CD4-positive, alpha-beta T cell (primary cell): ENCODE measurements at places on chromosomes 6 and 20. TPM values are rescaled to one million over a fixed set of nuclear protein-coding genes. Genes with fewer than 3 reads are reported as not detected.

C20orf96 gene
- total RNA-seq, result 3.3 TPM

TRMT6 gene
- 8.1 TPM for total RNA-seq

VSX1 gene
- not detected for total RNA-seq

FAM83C gene
- total RNA-seq, result not detected

TNNC2 gene
- total RNA-seq, result 1.2 TPM

PSORS1C2 gene
- not detected for total RNA-seq

PAX1 gene
- not detected for total RNA-seq

GRCh38 chr6:12116264-12116800 is 104.2 kb downstream of the HIVEP1 start:
- no peak for DNase-seq

DNA sequence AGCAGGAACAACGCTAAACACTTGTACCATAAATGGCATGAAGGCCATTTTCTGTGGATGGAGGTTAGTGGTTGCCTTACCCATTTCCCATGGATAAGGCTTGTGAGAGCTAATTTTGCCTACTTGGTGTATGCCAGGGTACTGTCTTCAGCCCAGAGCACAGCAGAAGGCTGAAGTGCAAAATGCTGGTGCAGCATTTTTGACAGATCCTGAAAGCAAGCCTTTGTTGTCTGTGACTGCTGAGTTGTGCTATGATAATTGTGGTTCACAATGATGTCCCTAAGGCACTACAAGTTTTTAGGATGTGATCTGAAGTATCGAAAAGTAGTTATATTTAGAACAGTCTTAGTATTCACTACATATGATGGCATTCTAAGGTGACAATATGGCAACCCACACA is 14.7 kb upstream of the HMGN3 start:
- no peak for DNase-seq

DNA sequence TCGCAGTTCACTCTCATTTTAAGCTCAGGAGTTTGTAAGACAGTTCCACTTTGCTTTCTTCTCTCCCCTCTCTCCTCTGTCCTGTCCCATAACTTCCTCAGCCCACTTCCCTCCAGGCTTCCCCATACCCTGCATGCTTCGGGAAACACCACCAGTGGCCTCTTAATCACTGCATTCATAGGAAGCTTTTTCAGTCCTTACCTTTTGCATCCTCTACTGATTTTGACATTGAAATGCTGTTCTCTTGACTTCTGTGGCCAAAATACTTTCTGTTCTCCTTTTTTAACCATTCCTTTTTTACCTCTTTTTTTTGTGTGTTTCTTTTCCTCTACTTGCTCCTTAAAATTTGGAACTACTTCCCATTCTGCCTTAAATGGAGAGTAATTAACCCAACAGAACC is 69.7 kb downstream of the HIVEP1 start:
- no peak for DNase-seq

- no peak for DNase-seq
Measured at GRCh38 chr6:136117081-136117480, 133.0 kb downstream of the MTFR2 start.

GRCh38 chr20:2385026-2385425 is 4.3 kb downstream of the TGM6 start:
- no peak for DNase-seq

DNA sequence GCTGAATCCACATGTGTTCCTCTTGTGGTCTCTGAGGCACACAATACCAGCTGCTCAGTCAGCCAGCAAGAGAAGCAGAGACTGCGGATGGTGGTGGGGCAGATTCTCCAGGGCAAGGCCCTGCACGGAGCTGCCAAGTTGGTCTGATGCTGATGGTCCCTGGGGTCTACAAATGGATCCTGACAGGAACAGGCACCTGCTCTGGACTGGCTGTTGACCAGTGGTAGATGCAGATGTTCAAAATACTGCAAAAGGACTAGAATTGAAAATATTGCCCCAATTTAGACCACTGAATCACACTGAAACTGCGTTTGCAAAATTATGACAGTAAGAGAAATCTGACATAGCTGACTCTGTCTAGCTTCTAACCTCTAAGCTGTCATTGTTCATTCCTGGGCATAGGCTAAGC is 29.6 kb upstream of the TUBB2A start:
- no peak for DNase-seq

GRCh38 chr20:25160467-25160866 is 35.0 kb upstream of the ENTPD6 start:
- DNase-seq, result no peak

DNA sequence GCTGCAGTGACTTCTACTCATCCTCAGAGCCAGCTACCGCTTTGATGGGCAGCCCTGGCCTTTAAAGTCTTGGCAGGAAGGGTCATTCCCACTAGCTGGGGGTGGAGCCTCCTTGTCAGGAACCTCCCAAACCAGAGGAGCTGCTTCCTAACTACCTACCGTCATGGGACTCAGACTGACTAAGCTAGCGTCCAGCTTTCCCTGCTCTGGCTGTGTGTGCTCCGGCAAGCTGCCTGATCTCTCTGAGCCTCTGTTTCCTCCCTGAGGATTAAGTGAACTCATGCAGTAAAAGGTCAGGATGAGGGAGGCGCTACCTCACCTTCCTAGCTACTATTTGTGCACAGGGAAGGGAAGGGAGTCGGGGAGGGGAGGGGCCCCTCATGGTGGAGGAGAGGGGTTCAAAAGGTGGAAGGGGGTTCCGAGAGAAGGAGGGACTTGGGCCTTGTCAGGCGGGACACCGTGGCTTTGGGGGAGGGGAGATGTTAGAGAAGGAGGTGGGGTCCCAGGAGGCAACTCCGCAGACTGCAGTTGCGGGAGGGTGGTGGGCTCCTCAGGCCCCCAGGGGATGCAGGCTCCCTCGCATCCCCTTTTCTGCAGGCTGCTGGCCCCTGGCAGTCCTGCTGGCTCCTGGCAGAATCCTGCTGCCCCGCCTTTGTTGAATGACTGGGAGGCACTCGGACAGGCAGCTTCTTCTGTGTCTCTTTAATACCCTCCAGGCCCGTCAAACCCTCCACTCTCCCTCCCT is 9.8 kb downstream of the DUSP15 start:
- DNase-seq, result no peak

DNA sequence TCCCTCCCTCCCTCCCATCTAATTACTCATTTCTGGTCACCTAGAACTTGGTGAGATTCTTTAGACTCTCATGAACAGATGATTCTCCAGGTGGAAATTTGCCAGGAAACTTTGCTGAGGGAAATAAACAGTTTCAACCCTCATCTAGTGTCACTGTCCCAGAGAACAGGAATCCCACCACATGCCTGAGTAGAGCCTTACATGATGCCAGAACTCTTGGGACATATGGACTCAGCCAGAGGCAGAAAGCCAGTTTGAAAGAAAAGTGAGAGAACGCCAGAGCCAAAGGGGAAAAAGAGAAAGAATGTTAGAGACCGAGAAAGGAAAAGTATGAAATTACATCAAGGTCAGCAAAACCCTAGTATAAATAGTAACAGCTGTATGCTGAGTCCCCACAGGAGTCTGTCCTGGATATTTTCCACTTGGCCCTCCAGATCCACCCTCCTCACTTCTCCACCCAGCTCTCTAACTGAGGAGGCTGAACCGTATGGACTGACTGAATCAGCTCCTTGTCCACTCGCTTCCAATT is 127.5 kb upstream of the COL21A1 start:
- DNase-seq, result no peak

GRCh38 chr20:34363465-34364222 is 571 bp downstream of the ITCH start:
- no peak for DNase-seq

DNA sequence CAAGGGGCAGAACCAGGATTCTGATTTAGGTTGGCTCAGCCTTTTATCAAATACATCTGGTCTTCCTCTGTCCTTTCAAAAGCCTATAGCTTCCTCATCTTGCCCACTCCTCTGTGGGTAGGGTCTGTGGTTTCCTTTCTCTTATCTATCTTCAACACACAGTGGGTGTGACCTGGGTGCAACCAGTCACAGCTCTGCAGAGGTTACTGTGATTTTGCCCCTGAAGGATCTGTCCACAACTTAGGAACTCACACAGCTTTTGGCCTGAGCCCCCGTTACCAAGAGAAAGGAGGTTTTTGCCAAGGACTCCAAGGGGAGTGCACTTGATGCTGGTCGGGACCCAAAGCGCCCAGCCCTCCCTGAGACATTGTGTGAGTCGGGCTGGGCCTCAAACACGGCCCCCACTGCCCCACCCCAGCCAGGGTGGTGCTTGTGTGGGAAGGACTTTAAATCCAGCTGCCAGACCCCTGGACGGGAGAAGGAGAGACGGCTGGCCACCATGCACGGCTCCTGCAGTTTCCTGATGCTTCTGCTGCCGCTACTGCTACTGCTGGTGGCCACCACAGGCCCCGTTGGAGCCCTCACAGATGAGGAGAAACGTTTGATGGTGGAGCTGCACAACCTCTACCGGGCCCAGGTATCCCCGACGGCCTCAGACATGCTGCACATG is at the start of gene PI16:
TSS of gene PI16 (plus strand) at position 477 of the 670 bp plus-strand sequence. CDS start at position 500, 23 bp downstream.
- DNase-seq, result peak; percentile 29

DNA sequence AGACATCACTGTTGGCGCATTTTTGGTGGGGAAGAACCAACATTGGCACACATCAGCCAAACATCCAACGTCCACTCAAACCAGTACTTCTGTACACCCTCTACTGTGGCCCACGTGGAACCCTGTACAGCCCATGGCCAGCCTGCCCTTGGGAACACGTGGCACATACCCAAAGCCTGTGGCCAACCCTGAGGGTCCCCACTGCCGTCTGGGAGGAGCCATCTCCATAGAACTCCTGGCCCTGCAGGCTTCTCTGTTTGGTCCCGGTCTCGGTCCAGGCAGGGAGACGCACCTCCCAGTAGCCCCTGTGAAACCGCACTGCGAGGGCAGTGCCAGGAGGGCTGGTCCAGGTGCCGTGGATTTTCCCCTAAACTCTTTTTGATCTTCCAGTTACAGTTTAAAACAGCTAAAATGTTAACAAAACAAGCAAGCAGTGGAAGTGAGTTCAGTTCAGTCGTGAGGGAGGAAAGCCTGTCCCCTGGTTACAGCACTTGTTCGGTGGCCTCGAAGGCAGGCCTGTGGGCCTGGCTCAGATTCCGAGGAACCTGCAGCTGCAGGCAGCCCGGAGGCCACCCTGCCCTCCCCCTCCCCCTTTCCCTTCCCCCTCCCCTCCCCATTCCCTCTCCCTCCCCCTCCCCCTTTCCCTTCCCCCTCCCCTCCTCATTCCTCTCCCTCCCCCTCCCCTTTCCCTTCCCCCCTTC is 233.7 kb downstream of the DLL1 start:
- no peak for DNase-seq

DNA sequence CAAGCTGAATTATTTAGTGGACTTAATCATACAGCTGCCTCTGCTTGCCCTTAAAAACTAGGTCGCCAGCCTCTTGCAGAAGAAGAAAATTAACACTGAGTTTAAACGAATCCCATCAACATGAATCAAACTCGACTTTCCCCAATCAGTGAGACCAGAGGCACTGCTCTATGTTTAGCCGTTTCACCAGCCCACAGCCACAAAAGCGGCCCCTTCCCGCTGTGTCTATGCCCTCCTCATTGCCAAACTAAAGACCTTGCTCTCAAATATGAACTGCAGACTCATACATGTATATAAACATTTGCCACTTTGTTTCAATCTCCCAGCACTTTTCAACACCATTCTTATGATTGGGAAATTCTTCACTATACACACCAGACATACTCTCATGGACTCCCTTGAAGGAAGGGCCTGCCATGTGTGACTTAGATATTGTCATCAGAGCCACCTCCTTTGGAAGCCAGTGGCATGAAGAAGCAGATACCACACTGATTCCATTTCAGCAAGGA is 105.8 kb upstream of the ADGRF1 start:
- DNase-seq, result no peak

DNA sequence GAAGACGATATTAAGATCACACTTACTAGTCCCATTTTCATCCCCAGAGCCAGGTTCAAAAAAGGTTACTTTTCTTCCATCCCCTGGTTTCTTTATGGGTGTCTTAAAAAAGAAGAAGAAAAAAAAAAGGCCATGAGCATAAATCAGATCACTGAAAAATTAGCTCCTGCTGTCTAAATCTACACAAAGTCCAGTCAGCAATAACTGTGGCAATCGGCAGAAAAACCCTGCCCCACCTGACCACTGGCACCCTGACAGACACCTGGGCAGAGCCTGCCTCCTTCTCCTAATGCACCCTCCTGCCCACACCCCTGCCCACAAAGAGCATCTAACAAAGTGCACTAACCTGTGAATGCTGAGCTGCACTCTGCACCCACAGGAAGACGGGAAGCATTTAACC is 69.8 kb downstream of the STAU1 start:
- no peak for DNase-seq

DNA sequence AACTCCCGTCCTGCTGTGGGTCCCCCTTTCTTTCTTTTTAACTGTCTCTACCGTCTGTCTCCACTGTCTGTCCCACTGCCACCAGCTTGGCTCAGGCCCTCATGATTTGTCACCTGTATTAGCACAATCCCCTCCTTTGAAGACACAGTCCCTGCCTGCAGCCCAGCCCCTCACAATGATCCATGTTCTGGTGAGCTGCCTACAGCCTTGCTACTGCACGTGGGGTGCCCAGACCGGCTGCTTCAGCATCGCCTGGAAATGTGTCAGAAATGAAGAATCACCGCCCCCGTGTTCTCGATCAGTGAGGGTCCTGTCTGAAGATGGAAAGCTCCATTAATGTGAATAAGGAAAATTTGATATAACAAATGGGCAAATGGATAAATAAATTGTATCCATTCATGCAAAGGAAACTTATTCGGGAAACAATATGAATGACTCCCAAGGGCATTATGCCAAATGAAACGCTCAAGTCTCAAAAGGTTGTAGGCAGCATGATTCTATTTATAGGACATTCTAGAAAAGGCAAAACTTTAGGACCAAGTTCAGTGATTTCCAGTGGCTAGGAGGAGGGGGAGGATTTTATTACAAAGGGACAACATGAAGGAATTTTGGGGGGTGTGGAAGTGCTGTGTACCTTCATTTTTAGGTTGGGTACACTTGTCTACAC is 59.4 kb upstream of the CD83 start:
- DNase-seq, result no peak

GRCh38 chr6:146361128-146361924 is 182.3 kb upstream of the RAB32 start:
- no peak for DNase-seq

- DNase-seq, result no peak
Measured at GRCh38 chr6:43491750-43492661, 14.6 kb downstream of the TJAP1 start.

GRCh38 chr6:25497383-25498040 is 154.5 kb upstream of the SCGN start:
- no peak for DNase-seq

GRCh38 chr20:30816182-30816645 is 441.2 kb upstream of the DEFB115 start:
- no peak for DNase-seq

DNA sequence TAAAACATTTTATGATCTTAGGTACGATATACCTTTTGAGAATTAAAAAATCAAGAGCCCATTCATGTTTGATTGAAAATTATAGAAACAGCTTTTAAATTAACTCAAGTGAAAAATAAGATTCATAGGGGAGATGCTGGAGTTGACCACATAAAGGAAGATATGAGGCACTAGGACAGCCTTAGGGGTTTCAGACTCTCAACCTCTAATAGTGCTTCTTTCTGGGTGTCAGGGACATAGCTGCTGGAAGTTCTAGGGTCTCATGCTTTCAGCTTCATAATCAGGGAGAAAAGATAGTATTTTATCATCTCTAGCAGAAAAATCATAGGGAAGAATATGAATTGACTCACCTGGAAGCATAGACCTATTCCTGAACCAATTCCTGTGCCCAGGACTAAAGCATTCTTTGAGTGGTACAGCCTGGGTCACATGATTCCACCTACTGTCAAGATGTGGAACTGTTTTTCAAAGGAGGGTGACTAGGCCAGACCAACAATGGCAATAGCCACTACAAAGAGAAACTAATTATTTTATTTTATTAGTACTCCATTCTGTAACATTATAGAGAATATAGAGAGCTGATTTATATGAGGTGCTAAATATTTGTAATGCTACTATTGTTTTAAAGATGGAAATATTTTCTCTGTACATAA is 27.8 kb upstream of the CENPW start:
- no peak for DNase-seq
